ENCODE measurements at places on chromosomes 12 and 14.

DNA sequence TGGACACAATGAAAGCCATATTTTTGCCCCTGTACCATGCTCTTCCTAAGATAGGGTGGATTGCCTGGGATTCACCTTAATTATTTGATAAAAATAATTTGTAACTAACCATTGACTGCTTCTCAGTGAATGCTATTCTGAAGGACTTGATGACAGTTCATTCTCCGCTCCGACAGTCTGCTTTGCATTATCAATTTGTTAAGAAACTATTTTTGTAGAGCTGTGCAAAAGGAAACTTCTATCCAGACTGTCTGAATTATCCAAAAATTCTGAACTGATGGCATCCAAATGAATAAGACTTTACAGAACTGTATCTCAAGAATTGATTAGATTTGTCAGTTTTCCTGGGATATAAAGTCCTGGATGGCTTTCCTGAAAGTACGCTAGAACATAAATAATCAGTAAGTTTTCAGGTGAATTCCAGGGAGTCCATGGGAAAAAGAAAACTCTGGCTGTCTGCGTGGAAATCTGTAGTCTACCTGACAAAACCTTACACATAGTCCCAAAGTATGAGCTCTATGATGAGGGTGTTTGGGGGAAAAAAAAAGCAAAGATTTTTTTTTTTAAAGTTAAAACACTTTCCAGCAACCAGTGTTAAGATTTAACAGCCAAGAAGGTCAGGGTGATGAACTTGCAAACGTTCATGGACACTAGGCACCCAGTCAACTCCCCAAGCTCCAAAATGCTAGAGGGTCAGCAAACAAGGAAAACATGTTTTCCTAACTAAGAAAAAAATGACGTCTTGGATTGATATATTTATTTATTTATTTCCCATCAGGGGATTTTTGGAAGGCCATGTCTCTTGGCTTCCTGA, 291.1 kb upstream of the TBX3 start:
- DNase-seq: no peak

- DNase-seq: peak; percentile 83
Measured at GRCh38 chr12:49903700-49904423, at the start of gene FAIM2. Gene FAIM2 (minus strand): TSS chr12:49903900. CDS start chr12:49903792, 108 bp downstream.

DNA sequence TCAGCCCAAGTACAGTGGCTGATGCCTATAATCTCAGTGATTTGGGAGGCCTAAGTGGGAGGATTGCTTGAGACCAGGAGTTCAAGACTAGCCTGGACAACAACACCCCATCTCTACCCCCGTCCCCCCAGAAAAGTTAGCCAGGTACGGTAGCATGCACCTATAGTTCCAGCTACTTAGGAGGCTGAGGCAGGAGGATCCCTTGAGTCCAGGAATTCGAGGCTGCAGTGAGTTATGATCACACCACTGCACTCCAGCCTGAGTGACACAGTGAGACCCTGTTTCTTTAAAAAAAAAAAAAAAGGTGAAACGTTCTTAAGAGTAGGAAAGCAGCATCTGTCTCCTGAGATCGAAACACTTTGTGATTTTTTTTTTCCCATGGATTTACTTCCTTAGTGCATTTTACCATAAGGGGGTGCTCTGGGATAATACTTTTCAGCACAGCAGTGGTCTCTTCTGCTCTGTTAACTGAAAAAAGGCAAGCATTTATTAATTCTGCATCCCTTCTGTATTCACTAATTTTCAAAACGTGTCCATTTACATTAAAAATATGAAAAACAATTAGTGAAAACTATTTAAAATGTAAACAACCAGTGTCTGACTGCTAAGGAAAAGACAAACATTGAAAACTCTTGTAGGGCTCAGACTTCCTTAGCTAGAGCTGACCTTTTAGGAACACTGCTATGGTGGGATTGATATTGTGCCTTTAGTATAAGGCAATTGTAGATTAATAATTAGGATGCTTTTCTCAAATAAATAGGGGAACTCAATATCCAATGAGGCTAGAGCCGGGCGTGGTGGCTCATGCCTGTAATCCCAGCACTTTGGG, 31.2 kb upstream of the USP44 start:
- peak; percentile 80 for DNase-seq

DNA sequence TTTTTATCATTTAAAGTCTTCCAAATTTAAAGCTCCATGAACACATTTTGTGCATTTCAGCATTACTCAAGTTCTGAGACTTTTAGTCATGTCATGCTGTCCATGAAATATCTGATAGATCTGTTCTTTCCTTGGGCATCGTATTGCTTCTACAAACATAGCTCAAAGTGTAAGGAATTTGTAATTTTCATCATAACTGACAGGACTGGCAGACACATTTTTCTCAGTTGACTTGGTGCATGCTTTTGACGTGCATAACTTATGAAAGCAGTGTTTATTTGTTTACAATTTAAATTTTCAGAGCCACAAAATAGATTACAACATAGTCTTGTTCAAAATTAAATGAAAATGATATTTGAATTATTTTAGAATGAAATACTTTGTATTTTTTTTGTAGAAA, 812.1 kb upstream of the NOVA1 start:
- no peak for DNase-seq

GRCh38 chr14:64394977-64395633, 7.0 kb downstream of the MTHFD1 start:
- DNase-seq: no peak

- DNase-seq: peak; percentile 95
Measured at GRCh38 chr14:67816326-67817002, at the start of gene ZFYVE26. Gene ZFYVE26 (minus strand): TSS chr14:67816590. CDS start chr14:67815963, 627 bp downstream.

GRCh38 chr12:96034621-96035282, 635 bp downstream of the LTA4H start:
- peak; percentile 46 for DNase-seq

All from fibroblast of the aortic adventitia (primary cell).